SJCRH30 (cell line): ENCODE measurements at places on chromosomes 7 and 10.
A peak's percentile ranks its signal among the peaks of the same experiment; 100 is the strongest.

- DNase-seq = peak; percentile 32
Measured at GRCh38 chr7:150845421-150845861, 6.9 kb upstream of the AOC1 start.

DNA sequence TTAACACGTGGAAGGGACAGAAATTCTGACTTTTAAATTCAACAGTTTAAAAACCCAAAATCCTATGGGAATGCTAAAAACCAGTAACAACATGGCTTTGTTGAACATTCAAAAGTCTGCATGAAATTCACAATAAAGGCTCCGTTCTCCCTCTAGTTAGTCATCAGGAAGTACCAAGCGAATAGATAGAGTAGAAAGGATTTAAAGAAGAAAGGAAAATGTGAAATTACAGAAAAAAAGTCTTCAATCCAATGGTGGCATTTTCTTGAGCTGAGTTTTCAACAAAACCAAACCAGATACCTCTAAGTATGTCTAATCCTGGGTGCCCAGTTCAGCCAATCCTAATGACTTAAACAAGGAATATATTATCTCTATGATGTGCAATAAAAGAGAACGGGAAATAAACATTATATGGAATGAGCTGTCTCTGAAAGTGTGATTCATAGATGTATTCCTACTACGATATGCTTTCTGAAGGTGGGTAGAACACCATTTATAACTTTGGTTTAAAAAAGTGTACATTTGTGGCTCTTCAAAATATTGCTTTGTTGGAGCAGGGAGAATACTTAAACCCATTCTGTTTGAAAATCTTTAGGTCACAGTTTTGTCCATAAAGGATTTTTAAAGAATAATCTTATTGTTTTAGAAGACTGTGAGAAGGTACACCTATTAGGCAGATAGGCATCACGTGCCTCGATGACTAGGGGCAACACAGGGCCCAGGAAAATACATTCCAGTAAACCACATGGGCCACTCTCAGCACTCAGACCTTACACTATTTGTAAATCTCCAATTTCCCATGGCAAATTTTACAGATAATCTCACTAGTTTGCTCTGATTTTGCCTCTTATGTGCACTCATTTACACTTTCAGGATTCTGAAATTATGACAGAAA is 87.7 kb downstream of the CUBN start:
- DNase-seq = no peak

GRCh38 chr7:21960922-21961321 is 15.2 kb upstream of the CDCA7L start:
- no peak for DNase-seq

DNA sequence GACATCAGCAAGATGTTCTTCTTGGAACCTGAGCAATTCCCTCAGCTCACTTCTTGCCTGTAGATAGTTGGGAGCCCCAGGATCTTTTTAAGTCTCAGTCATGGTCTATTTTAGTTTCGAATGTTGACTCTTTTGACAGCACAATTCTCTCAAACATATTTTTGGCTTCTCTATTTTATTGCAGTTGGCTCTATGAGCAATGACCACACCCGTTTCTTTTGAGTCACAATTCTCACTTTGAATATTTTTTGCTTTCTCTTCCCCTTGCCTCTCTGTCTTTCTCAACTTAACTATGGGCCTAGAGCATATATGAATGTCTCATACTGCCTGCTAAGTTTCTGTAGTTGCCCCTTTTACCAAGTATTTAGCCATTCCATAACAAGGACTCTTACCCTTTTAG is 222.8 kb downstream of the PTN start:
- DNase-seq = no peak

DNA sequence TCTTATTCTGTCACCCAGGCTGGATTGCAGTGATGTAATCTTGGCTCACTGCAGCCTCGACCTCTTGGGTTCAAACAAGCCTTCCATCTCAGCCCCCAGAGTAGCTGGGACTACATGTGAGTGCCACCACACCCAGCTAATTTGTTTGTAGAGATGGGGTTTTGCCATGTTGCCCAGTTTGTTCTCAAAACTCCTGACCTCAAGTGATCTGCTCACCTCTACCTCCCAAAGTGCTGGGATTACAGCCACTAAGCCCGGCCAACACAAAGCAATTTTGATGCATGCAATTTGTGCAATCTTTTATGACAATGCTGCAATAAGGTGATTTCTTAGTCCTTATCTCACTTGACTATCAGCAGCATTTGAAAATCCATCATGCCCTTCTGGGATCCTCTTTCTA is 333.1 kb downstream of the FRMD4A start:
- DNase-seq = no peak

GRCh38 chr7:147478796-147479195 is 1111.8 kb upstream of the C7orf33 start:
- no peak for DNase-seq

DNA sequence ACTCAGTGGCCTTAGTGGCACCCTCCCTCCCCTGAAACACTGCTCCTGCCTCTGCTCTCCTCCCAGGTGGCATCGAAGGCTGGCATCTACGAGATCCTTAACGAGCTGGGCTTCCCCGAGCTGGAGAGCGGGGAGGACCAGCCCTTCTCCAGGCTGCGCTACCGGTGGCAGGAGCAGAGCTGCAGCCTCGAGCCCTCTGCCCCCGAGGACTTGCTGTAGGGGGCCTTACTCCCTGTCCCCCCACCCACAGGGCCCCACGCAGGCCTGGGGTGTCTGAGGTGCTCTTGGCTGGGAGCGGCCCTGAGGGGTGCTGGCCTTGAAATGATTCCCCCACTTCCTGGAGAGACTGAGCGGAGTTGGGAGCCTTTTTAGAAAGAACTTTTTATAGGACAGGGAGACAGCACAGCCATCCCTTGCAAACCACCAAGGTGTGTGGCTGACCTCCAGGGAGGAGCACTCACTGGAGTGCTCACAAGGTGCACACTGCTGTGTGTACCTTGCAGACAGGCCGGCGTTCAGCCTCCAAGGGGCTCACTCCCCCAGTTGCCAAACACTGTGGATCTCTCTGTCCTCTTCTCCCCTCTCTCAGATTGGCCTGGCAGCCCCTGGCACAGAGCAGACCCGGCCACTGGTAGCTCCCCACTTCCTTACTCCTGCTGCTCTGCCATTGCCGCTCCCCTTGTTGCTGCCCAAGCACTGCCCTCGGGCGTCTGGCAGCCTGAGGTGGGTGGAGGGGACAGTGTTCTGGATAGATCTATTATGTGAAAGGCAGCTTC is 35.8 kb downstream of the PRF1 start:
- DNase-seq = no peak

DNA sequence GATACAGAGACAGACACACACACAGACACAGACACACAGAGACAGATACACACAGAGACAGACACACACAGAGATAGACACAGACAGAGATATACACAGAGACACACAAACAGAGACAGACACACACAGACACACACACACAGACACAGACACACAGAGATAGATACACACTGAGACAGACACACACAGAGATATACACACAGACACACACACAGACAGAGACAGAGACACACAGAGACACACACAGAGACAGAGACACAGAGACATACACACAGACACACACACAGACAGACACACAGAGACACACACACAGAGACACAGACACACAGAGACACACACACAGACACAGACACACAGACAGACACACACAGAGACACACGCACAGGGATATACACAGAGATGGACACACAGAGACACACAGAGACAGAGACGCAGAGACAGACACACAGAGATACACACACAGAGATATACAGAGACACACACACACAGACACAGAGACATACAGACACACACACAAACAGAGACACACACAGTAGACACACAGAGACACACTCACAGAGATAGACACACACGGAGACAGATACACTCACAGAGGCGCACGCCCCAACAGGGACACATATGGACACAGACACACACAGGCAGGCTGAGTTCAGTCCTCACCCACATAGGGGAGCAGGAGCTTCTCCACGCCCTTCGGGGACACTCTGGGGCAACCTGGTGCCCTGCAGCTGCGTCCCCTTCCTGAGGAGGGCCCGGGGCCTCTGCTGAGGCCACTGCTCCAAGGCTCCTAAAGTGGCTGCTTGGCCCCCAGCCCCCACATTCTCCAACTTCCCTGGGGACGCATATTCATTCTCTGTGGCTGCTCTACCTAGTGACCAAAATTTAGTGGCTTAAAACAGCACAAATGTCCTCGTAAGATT is 10.3 kb upstream of the PPP2R2D start:
- no peak for DNase-seq

- DNase-seq = no peak
Measured at GRCh38 chr10:72069751-72070526, 18.4 kb downstream of the SPOCK2 start.

DNA sequence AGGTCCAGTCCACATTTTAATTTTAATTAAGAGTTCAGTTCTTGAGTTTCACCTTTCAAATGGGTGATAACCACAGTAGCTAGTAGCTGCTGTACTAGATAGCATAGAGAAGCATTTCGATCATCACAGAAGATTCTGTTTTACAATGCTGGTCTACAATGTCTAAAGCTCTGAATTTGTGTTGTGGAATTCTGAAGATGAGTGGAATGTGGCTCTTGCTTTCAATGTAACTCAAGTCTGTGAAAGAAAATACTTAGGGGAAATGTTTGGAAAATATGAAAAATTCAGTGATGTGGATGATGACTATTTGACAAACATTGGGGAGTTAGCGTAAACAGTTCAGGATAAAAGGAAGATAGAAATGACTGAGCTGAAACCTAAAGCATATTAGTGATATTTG is 139.4 kb downstream of the GNAT3 start:
- DNase-seq = no peak

DNA sequence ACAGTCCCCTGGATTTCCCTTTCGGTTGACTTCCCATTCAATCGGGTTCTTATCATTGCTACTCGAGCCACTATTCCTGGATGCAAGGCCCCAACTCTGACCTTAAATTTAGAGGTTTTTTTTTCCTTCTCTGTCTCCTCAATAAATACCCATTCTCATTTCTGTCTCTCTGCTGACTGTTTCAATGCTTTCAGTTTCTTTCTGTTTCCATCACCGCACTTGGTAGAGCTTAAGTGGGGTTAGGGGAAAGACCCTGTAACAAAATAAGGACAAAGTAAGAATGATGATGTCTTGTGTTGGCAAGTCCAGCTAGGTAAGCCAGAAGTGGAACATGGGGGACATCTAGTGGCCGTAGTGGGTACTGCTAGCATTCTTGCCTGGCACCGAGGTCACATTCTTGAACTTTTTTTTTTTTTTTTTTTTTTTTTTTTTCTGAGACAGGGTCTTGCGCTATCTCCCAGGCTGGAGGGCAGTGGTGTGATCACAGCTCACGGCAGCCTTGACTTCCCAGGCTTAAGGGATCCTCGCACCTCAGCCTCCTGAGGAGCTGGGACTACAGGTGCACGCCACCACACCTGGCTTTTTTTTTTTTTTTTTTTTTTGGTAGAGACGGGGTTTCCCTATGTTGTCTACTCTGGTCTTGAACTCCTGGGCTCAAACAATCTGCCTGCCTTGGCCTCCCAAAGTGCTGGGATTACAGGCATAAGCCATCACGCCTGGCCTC is 40.3 kb downstream of the ZC3HC1 start:
- DNase-seq = peak; percentile 81

GRCh38 chr10:22321156-22321923 is 441 bp downstream of the BMI1 start:
- peak; percentile 76 for DNase-seq

DNA sequence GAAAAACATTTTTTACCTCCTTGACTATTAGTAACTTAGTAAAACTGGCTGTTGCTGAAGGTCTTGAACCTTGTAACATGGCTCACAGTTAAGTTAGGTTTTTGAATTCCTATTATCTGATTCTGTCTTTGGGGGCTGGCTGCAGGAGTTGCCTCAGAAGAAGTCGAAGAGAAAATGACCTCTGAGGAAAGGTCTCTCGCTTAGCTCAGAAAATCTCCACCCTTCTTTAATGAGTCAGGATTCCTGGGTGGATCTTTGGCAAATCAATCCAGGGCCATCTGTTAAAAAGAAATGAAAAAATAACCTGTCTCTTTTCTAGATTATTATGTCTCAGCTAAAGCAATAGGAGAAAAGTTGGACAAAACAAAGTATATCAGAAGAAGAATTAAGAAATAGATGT is 267.8 kb upstream of the SEMA3C start:
- no peak for DNase-seq

DNA sequence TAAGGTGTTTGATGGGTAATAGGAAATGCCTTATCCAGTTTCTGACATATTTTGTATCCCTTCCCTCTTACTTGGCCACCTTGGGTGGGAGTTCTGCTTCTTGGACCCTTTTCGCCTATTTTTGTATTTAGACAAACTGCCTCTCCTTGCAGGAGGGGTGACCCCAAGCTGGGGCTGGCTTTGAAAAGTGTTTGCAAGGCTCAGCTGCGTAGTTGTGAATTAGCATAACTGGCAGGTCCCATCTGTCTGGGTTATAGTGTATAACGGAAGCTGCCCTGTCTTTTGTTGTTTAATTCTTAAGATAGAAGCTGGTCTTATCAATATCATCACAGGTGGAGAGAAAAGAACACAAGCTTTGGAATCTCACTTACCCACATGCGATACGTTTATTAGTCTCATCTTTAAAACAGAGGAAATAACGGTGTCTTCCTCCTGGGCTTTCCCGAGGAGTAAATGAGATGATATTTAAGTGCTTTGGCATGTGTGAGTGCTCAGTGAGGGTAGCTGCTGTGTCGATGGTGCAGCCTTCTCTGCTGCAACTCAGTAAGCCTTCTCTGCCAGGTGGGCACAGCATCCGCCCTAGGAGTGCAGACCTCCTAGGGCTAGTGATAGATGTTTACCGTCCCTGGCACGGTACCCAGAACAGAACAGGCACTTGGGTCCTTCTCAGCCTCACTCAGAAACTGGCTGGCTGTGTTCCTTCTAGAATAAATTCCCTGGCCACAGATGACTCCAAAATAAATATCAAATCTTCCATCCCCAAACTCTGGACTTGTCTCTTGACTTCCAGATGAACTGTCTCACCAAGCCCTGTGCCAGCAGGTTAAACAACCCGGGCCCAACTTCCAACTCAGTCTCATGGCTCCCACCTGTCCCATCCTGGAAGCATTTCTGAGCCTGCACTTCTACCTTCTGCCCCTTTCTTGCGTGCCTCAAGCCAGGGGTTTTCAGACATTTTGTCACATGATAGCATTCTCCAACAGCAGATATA is 227.3 kb downstream of the GFRA1 start:
- no peak for DNase-seq

- no peak for DNase-seq
Measured at GRCh38 chr10:17669185-17669872, 25.4 kb downstream of the STAM start.

DNA sequence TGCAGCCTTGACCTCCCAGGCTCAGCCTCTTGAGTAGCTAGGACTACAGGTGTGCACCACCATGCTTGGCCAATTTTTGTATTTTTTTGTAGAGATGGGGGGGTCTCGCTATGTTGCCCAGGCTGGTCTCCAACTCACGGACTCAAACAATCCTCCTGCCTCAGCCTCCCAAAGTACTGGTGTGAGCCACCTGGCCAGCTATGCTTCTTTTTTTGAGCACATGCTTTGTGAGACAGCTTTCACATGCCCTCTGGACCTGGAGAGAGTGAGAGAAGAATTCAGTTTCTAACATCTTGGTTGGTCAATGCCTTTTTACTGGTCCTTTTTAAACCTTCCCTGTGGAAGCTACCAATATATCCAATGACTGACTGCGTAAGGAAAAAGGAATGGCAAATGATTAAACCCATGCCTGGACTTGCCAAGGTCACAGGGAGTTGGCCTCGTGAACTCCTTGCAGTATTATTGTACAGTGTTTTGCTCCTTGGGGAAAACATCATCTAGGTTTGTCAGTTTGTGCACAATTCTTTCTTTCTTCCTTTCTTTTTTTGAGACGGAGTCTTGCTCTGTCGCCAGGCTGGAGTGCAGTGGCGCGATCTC is 6.2 kb upstream of the FOXK1 start:
- no peak for DNase-seq
